ENCODE measurements at places on chromosomes 7 and 10. TPM values are rescaled to one million over a fixed set of nuclear protein-coding genes. Genes with fewer than 3 reads are reported as not detected.

DNA sequence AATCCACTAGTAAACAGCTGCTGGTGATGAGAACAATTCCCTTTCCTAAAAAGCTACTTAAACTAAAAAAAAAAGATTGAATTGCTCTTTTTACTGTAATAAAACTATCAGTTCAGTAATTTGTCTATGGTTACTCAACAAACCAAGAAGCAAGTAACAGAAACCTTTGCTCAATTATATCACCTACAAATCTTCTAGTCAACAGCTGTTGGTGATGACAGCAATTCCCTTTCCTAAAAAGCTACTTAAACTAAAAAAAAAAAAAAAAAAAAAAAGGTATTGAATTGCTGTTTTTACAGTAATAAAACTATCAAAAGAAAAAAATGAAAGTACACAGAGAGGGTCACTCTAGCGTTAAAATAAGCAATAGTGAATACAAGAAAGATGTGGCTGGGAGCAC is 158.1 kb downstream of the CTNNA3 start:
- H3K36me3 ChIP-seq: no peaks in the 10 kb centered on the region
- DNase-seq: no peak
- no peaks in the 10 kb centered on the region for H3K4me1 ChIP-seq
- no peaks in the 10 kb centered on the region for H3K27me3 ChIP-seq
- H3K27ac ChIP-seq: no peak overlapping the region
- no peak overlapping the region for H3K4me3 ChIP-seq

- peak within 1 kb of the TSS; percentile 62 for H3K27ac ChIP-seq
- H3K4me1 ChIP-seq: no peaks in the 10 kb centered on the region
- H3K27me3 ChIP-seq: no peaks in the 10 kb centered on the region
- DNase-seq: no peak
- H3K4me3 ChIP-seq: peak within 1 kb of the TSS; percentile 40
- no peaks in the 10 kb centered on the region for H3K36me3 ChIP-seq
Measured at GRCh38 chr7:93117852-93118530, at the start of gene SAMD9. Gene SAMD9, minus strand, starts transcription at chr7:93117979. Its CDS starts 11,882 bp downstream, at chr7:93106097.

DNA sequence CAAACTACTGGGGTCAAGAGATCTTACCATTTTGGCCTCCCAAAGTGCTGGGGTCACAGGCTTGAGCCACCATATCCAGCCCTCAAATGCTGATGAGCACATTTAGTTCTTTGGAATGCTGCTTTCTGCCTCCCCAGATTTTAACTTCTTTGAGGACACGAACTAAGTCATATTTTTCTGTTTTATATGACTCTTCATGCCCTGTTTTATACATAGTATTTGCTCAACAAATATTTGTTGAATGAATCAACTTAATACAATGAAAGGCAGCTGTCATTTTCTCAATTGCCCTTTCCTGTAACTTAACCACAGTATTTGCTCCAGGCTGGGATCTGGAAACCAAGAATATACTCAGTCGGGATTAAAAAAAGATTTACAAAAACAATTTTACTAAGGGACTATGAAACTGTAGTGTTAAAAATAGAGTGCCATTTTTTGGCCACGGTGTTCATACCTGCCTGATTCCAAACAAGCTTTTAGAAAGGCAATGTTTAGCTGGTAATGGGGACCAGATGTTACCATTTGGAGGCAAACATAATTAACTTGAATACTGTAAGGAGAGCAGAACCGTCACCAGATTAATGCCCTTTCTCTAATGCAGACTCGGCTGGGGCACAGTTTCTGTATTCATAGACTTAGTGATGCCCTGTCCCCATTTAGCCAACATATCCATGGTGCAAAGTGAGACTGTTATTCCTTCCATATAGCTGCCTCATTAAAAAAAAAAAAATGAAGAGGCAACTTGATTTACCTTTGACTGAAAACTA is 117.6 kb downstream of the NRP1 start:
- DNase-seq: no peak
- H3K36me3 ChIP-seq: no peaks in the 10 kb centered on the region
- no peak overlapping the region for H3K4me3 ChIP-seq
- H3K4me1 ChIP-seq: no peaks in the 10 kb centered on the region
- H3K27ac ChIP-seq: no peak overlapping the region
- H3K27me3 ChIP-seq: no peaks in the 10 kb centered on the region

GRCh38 chr10:80205477-80206276 is at the start of gene ANXA11:
Gene ANXA11, minus strand, starts transcription at chr10:80205537. Its CDS starts 32,676 bp downstream, at chr10:80172861.
- DNase-seq: peak; percentile 69
- H3K4me1 ChIP-seq: peaks cover 16% of the 10 kb centered on the region
- H3K27ac ChIP-seq: peak within 1 kb of the TSS; percentile 98
- peak within 1 kb of the TSS; percentile 92 for H3K4me3 ChIP-seq

The LRRTM3 gene
- total RNA-seq: not detected

DNA sequence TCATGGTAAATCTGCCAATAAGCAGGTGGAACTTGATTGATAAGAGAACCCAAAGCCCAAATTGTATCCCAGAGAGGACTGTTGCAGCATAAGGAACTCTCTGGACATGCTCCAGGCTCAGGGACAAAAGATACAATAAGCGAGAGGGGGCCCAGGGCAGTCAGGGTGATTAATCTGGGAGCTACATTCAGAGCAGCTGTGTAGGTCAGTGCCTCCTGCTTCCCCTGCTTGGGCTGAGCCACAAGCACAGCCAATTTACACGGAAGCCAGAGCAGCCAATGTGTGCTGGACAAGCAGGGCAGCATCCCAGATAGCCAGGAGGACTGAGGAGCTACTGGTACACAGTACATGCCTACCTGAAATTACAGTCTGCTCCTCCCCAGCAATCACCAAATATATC is 24.2 kb downstream of the MYPN start:
- no peaks in the 10 kb centered on the region for H3K4me1 ChIP-seq
- no peak overlapping the region for H3K27ac ChIP-seq
- no peaks in the 10 kb centered on the region for H3K36me3 ChIP-seq

DNA sequence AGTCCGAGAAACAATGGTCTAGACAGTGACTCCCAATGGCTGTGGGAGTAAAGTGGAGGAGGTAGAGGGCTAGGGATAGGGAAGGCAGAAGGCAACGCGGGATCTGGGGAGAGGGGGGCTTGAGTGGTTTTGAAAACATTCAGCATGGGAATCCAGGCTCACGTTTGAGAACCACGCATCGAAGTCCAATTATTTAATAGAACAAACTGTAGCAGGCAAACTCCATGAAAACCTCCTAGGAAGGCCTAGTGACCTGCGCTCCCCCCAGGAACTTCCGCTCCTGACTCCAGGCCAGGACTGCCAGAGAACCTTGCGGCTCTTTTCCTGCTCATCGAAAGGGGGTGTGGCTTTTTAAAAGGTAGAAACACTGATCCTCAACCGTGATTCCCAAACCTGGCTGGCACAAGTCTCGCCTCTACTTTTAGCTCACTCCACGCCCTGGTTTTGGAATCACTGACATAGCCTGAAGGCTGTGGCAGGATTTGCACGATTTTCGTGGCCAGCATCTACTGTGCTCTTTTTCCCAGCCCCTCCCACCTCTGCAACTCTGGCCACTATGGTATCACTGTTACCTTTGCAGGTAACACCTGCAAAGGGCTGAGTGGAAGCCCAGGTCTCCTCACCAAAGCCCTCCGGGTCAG is 43.4 kb downstream of the MYOF start:
- H3K27me3 ChIP-seq: no peaks in the 10 kb centered on the region
- peaks cover 23% of the 10 kb centered on the region for H3K4me1 ChIP-seq
- no peaks in the 10 kb centered on the region for H3K36me3 ChIP-seq
- no peak overlapping the region for H3K4me3 ChIP-seq

DNA sequence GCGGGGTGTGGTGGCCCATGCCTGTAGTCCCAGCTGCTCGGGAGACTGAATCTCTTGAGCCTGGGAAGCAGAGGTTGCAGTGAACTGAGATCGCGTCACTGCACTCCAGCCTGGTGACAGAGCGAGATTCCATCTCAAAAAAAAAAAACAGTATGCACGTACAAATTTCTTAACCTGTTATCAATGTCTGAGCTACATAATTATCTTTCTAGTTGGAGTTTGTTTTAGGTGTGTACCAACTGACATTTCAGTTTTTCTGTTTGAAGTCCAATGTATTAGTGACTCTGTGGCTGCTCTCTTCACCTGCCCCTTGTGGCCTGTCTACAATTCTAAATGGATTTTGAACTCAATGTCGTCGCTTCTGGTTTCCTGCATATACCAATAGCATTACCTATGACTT is 40.3 kb downstream of the CD36 start:
- no peak overlapping the region for H3K27ac ChIP-seq
- no peaks in the 10 kb centered on the region for H3K27me3 ChIP-seq
- no peak overlapping the region for H3K4me3 ChIP-seq
- DNase-seq: no peak

GRCh38 chr7:147857152-147858140 is 733.1 kb upstream of the C7orf33 start:
- H3K36me3 ChIP-seq: no peaks in the 10 kb centered on the region
- H3K27ac ChIP-seq: no peak overlapping the region
- DNase-seq: no peak
- H3K27me3 ChIP-seq: no peaks in the 10 kb centered on the region
- no peak overlapping the region for H3K4me3 ChIP-seq

DNA sequence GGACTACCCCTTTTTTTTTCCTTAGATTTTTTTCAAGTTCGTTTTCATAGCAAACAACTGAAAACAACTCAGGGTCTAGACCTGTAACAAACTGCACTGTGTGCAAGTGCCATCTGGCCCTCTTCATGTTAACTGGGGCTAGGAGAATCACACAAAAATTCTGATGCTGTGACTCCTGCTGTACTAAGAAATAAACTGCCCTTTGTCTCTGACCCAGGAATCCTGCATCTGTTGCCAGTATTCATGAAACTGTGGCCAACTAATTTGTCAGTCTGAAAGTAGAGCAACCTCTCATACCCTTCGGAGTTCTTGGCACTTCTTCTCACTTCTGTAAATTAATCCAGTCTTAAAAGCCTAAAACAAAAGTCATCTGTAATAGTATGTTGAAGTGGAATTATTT is 218.4 kb upstream of the PCDH15 start:
- no peaks in the 10 kb centered on the region for H3K36me3 ChIP-seq
- H3K4me1 ChIP-seq: no peaks in the 10 kb centered on the region
- H3K4me3 ChIP-seq: no peak overlapping the region
- DNase-seq: no peak
- no peaks in the 10 kb centered on the region for H3K27me3 ChIP-seq
- H3K27ac ChIP-seq: no peak overlapping the region

The EPHB6 gene
- 29.8 TPM for total RNA-seq

DNA sequence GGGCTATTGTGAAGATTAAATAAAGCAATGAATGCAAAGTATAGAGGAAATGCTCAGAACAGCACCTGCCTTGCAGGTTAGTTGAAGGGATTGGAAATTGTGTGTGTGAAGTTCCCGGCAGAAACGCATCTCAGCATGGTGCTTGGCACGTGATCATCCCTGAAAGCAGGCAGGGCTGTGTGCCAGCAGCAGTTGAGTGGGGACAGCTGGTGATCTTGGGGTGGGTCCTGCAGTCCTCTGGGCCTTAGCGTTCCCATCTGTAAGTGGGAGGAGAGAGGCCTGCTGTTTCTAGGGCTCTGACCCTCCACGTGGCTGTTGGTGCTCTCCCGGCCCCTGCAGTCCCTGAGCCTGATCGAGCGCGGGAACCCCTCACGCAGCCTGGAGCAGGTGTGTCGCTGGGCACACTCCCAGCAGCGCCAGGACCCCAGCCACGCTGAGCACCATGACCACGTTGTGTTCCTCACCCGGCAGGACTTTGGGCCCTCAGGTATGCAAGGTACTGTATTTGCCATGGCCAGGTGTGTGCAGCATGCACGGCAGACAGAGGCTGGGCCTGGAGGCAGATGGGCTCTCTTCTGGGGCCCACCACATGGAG is 55.3 kb downstream of the TBATA start:
- H3K27ac ChIP-seq: no peak overlapping the region
- no peaks in the 10 kb centered on the region for H3K4me1 ChIP-seq
- H3K36me3 ChIP-seq: no peaks in the 10 kb centered on the region
- peaks cover 3% of the 10 kb centered on the region for H3K27me3 ChIP-seq
- no peak for DNase-seq

DNA sequence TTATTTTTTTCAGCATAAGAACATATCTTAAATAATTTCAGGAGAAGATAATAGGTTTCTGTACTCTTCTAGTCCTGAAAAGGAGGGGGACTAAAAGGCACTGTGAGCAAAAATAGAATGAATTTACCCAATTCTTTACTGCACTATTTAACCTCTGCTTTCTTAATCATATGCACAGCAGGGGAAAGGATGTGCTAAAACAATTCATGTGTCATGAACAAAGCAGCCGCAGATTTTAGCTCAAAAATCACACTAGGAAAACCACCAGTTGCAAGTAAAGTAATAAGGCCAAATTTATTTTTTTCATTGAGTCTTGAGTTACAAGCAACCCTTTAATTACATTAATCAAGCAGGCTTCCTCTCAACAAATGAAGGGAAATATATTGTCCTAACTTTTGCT is 80.1 kb downstream of the CABCOCO1 start:
- no peaks in the 10 kb centered on the region for H3K27me3 ChIP-seq
- H3K36me3 ChIP-seq: no peaks in the 10 kb centered on the region
- H3K4me1 ChIP-seq: no peaks in the 10 kb centered on the region
- no peak for DNase-seq

The ABCF2 gene
- 35.6 TPM for total RNA-seq

GRCh38 chr10:29621161-29621560 is 13.6 kb downstream of the SVIL start:
- peaks cover 11% of the 10 kb centered on the region for H3K4me1 ChIP-seq
- DNase-seq: peak; percentile 22
- peak overlapping the region; percentile 15 for H3K27ac ChIP-seq
- H3K36me3 ChIP-seq: no peaks in the 10 kb centered on the region
- H3K4me3 ChIP-seq: no peak overlapping the region

DNA sequence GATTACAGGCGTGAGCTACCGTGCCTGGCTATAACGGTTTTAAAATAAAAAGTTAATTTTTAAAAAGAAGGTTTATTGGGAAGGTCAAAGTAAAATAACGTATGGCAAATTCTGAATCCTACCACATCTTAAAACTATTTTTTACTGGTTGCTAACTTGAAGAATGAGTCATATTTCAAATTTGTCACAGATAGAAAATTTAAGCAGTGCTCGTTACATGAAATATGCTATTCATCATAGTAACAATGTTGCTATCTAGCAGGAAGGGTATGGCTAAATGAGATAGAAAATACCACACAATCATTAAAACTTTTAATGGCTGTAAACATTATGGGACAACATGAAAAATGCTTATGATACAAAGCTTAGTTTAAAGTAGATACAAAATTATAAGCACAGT is 500.5 kb downstream of the PHTF2 start:
- H3K27ac ChIP-seq: no peak overlapping the region
- H3K36me3 ChIP-seq: no peaks in the 10 kb centered on the region
- no peak for DNase-seq
- no peak overlapping the region for H3K4me3 ChIP-seq
- H3K4me1 ChIP-seq: no peaks in the 10 kb centered on the region
- no peaks in the 10 kb centered on the region for H3K27me3 ChIP-seq

The MCM7 gene
- total RNA-seq: 51.7 TPM

DNA sequence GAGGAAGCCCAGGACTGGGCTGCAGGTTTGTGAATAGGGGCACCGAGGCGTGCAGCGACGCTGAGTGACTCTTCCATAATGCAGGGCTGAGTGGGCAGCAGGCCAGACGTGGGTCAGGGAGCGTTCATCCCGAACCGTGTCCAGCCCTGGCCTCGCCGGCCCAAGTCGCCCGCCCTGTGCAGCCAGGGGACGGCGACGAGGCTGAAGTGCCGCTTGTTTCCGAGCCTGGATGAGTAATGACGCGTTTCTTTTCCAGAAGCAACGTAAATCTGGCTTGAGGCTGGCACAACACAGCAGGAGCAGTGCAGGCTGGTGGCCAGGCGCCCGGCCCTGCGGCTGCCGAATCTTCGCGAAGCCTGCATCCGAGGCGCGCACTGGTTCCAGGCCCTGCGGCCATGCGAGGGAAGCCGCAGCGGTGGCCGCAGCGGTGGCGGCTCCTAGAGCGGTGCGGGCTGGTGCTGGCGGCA is 74.0 kb upstream of the SEC61G start:
- no peaks in the 10 kb centered on the region for H3K27me3 ChIP-seq
- no peaks in the 10 kb centered on the region for H3K4me1 ChIP-seq
- no peaks in the 10 kb centered on the region for H3K36me3 ChIP-seq
- H3K4me3 ChIP-seq: no peak overlapping the region
- DNase-seq: no peak

The SPDYE5 gene
- not detected for total RNA-seq
